ENCODE measurements at places on chromosomes 1 and 21. TPM values are rescaled to one million over a fixed set of nuclear protein-coding genes. Genes with fewer than 3 reads are reported as not detected.
A peak's percentile ranks its signal among the peaks of the same experiment; 100 is the strongest.

DNA sequence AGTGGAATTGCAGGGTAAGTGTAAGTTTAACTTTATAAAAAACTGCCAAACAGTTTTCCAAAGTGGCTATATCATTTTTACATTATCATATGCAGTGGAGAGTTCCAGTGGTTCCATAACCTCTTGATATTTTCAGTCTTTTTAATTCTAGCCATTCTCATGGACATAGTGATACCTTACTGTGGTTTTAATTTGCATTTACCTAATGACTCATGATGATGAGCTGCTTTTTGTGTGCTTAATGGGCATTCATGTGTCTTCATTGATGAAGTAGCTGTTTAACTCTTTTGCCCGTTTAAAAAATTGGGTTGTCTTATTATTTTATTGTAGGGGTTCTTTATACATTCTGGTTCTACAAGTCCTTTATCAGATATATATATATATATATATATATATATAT is 29.4 kb downstream of the SNX27 start:
- DNase-seq = no peak

DNA sequence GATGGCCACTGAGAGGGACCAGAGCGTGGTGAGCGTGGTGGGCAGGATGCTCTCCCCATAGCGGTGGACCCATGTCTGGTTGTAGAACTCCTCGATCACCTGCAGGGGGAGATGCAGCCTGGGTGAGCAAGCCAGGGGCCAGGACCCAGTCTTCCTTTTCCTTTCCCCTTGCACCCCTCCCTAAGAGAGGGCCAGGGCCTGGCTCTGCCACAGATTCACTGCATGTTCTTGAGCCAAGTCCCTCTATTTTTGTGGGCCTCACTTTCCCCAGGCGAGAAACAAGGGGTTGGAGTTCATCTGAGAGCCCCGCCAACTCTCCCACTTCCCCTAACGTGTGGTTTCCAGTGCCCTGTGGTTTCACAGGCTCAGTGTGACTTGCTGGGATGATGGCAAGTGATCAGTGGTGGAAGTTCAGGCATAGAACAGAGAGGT is 27.5 kb downstream of the SLC2A1 start:
- DNase-seq = no peak

- DNase-seq = no peak
Observed at GRCh38 chr1:68016381-68016780, 34.0 kb downstream of the DIRAS3 start.

The FAM72B gene
- polyA plus RNA-seq = 4.6 TPM

The FCMR gene
- 2.5 TPM for polyA plus RNA-seq

DNA sequence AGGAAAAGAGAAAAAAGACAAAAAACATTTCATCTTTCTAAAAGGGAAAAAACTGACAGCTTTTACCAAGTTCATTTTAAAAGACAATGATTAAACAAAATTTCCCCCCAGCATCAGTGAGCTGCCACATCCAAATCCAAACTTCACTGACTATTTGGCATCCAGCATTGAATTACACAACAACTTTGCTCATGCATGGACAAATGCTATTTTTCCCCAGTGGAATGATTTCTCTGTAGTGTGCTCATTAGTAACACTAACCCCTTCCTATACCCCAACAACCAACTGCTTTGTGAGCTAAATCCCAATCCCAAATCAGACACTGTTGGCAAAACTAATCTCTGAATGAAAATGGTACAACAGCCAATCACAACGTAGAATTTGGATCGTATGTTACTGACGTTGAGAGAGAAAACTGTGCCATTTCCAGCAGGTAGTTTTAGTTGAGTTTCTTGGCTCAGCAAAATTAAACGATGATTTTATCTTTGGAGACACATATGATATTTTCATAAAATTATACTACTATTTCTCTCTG is 37.9 kb downstream of the PIK3R3 start:
- no peak for DNase-seq

DNA sequence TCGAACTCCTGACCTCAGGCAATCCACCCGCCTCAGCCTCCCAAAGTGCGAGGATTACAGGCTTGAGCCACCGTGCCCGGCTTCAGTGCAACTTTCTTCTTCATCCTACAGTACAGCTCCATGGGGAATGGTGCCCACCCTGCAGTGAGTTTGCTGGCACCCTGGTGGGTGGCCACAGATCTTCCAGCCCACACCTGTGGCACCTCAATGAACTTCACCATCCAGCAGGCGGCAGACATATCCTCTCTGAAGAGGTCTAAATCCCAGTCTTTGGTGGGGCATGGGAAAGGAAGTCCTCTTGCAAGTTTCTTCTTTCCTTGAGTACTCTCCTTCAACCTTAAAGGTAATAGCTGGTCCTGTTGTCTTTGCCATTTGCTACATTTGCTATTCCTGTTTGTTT is 18.1 kb upstream of the ZBTB8A start:
- DNase-seq = no peak

The GADD45A gene
- polyA plus RNA-seq = 131 TPM

The USP21 gene
- 52.5 TPM for polyA plus RNA-seq

- no peak for DNase-seq
Observed at GRCh38 chr1:30226648-30227047, 496.7 kb downstream of the MATN1 start.

GRCh38 chr1:19623523-19623922 is 20.6 kb upstream of the NBL1 start:
- no peak for DNase-seq

DNA sequence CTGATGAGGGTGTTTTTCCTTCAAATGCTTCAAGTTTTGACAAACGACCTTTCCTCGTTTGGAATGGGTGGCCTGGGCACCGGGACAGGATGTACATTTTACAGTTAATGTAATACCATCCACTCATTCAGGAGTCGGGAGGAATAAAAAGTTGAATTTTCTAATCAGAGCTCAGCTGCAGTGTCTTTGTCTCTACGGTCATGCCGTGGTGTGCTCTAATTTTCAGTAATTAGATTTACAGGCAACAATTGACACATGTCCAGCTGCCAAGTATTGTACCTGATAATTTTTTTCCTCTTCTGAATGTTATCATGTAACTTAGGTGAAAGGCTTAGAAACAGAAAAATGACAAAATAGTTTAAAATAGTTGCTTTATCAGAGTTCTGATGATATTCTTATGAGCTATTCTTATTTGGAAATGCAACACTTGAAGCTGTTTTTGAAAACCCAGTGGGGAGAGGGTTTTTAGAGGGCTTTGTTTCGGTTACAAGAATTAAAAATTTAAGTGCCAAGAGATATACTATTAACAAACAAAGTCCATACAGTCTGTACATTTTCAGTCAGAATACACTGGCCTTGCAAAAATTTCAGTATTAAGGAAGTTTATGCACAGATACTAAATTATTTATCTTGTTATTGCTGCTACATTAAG is 1.0 kb downstream of the CDKN2C start:
- DNase-seq = no peak

The LMOD1 gene
- 4.2 TPM for polyA plus RNA-seq

The HTR1D gene
- 0.31 TPM for polyA plus RNA-seq

The MPL gene
- polyA plus RNA-seq = 0.78 TPM

- DNase-seq = peak; percentile 15
Observed at GRCh38 chr1:75953461-75953860, 21.3 kb upstream of the ASB17 start.

The NBPF4 gene
- not detected for polyA plus RNA-seq

DNA sequence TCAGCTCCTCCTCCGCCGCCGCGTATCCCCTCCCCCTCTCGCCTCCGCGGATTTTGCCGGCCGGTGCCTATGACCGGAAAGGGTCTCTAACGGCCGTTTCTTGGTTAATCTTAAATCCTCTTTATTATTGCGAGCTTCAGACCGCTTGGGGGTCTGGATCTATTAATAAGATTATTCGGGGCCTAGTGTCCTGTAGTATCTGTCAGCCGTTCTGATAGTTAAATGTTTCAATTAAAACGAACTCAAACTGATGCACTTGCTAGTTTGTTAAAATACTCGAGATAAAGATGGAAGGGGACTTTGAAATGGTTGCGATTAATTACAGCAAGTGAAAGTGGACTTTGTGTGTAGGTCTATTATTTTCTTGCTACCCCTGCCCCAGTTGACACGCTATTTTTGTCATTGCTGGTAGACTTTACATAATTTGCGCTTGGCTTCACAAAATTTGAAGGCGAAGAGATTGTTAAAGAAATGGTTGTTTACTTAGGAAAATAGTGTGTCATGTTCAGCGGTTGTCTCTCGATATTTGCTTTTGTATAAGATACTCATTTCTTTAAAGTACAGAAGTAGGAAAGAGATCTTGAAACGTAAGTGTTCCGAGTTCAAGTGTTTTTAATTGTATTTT is 779 bp downstream of the SON start:
- no peak for DNase-seq

DNA sequence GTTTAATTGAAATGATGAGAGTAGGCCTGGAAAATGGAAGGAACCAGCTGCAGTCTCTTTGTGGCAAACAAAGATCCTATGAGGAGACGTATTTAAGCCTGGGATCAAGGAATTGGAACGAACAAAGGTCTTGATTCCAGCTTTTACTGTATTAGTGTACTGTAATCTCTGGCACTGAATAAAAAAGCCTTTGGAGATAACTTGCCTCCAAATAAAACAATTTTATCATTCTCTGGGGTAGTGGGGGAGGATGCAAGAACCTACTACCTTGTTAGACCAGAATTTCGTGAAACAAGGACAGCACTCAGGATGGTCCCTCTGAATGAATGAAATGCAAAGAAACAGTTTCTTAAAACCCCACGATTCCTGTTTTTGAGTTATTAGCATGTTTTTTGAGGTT is 134.2 kb downstream of the RWDD3 start:
- DNase-seq = no peak

GRCh38 chr1:160987359-160988050 is 32.9 kb upstream of the ITLN2 start:
- peak; percentile 21 for DNase-seq

DNA sequence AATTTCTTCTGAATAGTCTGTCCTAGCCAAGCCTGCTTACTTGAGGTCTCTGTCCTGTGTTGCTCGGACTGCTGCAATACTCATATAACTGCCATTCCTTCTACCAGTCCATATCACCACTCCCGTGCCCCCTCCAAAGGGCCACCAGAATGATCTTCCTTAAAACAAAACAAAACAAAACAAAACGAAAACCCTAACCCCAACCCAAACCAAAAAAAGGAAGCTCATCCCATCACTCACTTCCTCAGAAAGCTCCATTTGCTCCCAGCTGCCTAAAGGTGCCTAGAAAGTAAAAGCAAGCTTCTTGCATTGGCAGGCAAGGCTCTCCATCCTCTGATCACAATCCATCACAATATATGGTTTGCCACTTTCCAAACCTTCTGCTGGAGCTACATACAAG is 20.3 kb downstream of the USP24 start:
- no peak for DNase-seq

- DNase-seq = no peak
Observed at GRCh38 chr1:62327360-62328055, 8.3 kb upstream of the KANK4 start.

DNA sequence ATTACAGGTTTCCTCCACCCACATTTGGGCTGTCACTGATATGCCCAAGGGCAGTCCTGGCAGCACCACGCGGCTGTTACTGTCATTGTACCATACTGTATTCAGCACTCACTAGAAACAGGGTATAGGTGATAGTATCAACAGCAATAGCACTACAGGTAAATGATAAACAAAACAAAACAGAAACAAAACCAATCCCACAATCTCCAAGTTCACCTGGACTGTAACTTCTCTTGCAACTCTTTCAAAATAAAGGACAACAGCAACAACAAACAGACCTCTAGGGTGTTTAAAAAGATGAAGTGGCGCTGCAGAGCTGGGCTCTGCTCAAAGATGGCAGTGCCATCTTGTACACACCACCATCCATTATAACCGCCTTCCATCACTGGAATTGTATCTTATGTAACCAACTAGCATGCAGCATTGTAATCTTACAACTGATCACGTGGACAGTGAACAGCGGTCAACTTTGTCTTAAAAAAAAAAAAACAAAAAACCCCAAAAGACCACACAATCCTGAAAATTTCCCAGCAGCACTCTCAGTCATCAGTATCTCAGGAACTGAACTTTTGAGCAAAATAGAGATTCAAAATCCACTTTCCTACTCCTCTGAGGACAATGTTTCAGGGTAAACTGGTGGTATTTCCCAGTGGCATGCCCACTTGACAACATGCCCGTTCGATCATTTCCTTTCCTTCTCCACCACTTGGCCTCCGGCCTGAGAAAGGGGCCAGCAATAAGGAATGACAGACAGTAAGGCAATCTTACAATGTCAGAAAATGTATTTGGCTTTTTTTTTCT is 3.8 kb downstream of the IRF2BP2 start:
- no peak for DNase-seq

The NBPF19 gene
- 13.3 TPM for polyA plus RNA-seq

The PKP1 gene
- polyA plus RNA-seq = 0.13 TPM

DNA sequence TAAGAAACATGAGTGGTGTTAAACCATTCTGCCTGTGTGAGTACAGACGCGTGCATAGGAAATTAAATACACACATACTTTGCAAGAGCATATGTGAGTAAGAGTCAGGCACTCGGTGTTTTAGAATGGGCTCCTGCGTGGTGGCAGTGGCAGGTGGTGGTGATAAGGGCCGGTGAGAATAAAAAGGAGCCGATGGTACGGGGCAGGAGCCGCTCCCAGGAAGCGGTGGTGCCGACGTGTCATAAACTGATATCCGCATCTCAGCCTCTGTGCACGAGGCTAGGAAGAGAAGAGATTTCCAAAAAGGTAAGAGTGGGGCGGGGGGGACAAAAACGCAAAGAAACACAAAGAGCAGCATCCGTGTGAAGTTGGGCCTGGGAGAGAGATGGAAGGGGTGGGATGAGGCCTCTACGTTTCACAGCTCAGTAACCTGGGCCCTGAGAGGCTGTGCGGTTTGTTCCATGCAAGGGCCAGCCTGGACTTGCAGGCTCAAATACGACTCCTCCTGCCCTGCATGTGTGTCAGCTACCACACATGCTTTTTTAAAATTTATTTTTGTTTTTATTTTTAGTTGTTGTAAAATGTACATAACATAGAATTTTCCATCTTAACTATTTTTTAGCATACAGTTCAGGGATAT is 127.7 kb upstream of the COL6A1 start:
- DNase-seq = no peak

GRCh38 chr1:55034476-55035133 is 4.7 kb upstream of the PCSK9 start:
- DNase-seq = peak; percentile 74

The ATAD3B gene
- 22.7 TPM for polyA plus RNA-seq

DNA sequence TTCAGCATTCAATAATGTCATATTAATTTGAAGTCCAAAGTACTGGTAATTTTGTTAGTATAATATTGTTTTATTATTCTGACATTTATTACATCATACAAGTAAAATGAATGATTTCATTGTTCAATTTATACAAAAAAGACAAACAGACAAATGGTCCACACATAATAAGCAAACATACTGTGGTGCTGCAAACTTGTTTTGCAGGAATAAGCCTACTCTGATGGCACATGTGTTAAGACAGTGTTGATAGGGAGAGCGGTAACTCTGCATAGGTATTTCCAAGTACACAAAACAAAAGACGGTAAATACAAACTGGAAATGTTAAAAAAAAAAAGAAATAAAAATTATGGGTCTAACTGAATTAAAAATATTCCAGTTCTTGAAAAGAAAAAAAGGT is 59.7 kb upstream of the DPYD start:
- no peak for DNase-seq

- no peak for DNase-seq
Observed at GRCh38 chr1:180250499-180250770, 20.4 kb downstream of the LHX4 start.

The KCNK2 gene
- 2.6 TPM for polyA plus RNA-seq

- no peak for DNase-seq
Observed at GRCh38 chr1:202987922-202988583, 19.1 kb upstream of the TMEM183A start.

All from renal pelvis (tissue), 12 donors.